ENCODE measurements at places on chromosomes 6 and 20.

DNA sequence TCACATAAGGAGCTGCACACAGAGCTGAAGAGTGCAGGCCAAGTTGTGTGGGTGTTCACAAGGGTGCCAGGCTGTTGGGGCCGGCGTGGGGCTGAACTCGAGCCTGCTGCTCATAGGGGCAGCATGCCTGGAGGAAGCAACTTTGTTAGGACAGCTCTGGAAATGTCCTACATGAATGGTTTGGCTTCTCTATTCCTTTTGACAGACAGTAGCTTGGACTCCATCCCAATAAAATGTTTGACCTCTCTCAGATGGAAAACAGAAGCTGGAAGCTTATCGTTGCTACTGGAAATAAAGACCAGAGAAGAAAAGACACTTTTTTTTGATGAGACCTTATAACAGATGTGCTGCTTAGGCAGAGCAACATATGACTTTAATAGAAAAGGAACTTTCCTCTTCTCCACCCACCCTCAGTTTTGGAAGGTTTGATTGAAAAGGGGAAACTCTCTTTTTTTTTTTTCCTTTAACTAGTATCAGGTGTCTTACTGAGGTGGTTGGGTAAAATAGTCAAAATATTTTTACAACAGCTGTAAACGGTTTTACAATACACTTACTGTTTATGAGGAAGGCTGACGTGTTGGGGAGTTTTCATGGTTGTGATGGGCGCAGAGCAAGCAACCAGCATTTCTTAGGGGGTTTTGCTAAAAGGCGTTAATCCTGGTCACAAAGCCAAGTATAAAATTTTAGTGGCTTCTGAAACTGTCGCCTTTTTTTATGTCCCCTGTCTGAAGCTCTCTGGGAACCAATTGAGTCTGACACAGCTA, 80.7 kb upstream of the EEF1E1 start:
- no peak for DNase-seq

GRCh38 chr6:119957195-119957594, 607.6 kb upstream of the MAN1A1 start:
- DNase-seq, result no peak

DNA sequence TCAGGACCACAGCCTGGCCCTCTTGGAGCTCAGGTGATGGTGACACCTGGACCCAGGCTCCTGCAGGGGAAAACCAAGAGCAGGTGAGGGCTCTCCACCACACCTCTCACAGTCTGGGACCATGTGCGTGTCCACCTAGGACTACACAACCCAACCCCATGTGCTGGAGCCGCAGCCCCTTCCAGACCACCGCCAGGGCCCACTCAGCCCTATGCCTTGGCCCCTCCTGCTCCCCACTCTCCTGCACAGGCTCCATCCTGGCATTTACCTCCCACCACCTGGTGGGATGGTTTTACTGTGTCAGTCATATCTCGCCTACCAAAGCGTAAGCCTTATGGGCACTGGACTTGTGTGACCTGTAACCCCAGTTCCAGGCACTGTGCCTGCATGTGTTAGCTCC, 13.1 kb upstream of the ADAM33 start:
- no peak for DNase-seq

- DNase-seq, result no peak
Measured at GRCh38 chr6:35475573-35475972, 7.4 kb downstream of the RPL10A start.

- no peak for DNase-seq
Measured at GRCh38 chr6:42366011-42366705, 85.6 kb downstream of the TRERF1 start.

GRCh38 chr6:170292407-170293158, 1.7 kb upstream of the DLL1 start:
- DNase-seq, result no peak

GRCh38 chr6:160069050-160069454, 52.6 kb upstream of the SLC22A1 start:
- no peak for DNase-seq

- DNase-seq, result no peak
Measured at GRCh38 chr6:169949511-169950097, 198.2 kb downstream of the ERMARD start.

DNA sequence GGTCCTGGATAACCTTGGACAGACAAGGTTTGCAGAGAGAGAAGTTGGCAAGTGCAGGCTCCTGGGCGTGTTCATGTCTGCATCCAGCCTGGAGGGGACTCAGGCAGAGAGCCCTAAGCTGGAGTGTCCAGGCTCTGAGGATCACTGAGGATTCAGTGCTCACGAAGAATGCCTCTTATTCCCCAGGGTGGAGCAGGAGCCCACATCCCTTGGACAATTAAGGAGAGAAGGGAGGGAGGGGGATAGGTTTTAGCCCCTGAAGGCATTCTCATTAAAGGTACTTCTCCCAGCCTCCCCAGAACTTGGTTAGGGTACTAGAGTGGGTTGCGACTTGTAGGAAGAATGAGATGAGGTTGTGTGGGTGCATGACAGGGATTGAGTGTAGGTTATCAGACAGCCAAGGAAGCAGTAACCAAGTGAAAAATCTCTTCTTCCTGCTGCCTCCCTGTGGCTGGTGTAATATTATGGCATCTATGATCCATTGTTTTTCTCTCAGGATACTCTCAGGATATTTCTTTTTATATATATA, 680 bp downstream of the HLA-DPB1 start:
- no peak for DNase-seq

- no peak for DNase-seq
Measured at GRCh38 chr6:108039681-108040080, 34.9 kb downstream of the OSTM1 start.

DNA sequence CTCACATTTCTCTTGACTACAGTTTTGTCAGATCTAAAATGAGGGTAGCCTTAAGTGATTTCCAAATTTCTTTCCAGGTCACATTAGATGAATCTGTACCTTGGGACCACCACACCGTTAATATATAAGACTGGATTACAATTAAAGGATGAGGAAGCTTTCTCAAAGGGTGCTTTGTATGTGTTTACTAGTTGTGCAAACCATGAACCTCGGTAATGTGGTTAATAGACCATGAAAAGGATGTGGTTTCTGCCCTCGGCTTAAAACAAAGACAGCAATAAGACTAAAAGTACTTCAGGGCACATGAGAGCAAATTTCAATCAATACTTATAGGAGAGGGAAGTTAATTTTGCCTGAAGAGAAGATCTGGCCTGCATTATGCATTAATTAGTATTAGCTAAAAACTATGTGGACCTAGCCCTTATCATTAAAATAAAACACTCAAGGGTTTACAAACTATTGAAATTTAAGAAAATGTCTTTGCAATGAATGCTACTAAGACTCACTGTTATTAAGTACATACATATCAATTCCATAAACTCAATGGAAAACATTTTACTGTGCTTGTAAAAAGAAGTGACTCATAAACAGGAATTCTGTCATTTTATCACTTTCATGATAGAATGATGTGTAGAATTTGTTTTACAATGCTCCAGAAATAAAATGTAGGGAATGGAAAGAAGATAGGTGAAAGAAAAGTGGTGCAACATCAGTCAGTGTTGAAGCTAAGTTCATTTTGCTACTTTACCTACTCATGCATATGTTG, 936 bp upstream of the TMX4 start:
- no peak for DNase-seq

DNA sequence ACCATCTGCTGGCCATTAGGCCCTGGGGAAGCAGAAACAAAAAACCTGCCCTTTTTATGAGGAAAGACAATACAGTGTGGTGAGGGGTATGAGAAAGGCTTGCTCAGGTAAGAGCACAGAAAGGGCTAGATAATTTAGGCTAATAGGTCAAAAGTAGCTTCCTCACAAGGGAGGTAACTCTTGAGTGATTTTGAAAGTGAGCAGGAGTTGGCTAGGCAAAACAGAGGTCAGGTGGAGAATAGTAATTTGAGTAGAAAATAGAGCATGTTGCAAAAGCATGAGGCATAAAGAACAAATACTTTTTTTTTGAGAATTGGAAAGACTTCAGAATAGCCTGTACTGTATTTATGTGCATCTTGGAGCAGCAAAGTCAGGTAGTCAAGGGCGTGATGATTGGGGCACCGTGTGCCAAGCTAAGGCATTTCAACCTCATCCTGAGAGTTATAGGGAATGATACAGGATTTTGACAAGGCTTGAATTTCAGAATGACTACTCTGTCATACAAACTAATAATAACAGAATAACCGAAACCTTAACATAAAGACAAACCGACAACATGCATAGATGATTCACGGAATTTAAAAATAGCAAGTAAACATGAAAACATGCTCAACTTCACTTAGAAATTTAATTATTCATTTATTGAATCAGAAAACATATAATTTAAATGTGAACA, 123.0 kb upstream of the ENPP5 start:
- DNase-seq, result no peak

- DNase-seq, result no peak
Measured at GRCh38 chr20:22909436-22909835, 125.7 kb upstream of the SSTR4 start.

DNA sequence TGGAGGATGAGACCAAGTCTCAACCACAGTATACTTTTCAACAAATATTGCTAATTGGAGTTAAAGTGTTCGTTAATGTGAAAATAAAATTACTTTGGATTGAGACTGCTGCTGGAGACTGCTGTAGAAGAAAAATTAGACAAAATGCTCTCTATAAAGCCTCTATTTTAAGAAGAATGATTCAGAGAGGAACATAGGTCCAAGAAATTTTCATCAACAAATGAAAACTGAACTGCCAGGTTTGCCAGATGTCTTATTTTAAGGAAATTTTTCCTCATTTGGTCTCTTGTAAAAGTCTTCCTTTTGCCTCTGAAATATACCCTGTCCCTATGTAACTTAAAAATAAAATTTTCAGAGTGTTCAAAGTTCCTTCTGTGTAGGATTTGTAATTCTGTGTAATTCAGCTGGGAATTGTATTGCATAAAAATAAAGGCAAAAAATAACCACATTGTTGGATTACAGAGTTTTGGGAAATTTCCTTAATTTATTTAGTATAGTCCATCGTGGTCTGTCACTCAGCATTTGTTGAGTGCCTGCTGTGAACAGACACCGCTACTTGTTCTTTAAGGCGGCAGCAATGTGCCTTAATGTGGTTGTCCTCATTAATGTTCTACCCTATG, 27.4 kb downstream of the ANKS1A start:
- DNase-seq, result no peak

GRCh38 chr6:11663519-11663918, 115.1 kb downstream of the ADTRP start:
- no peak for DNase-seq

DNA sequence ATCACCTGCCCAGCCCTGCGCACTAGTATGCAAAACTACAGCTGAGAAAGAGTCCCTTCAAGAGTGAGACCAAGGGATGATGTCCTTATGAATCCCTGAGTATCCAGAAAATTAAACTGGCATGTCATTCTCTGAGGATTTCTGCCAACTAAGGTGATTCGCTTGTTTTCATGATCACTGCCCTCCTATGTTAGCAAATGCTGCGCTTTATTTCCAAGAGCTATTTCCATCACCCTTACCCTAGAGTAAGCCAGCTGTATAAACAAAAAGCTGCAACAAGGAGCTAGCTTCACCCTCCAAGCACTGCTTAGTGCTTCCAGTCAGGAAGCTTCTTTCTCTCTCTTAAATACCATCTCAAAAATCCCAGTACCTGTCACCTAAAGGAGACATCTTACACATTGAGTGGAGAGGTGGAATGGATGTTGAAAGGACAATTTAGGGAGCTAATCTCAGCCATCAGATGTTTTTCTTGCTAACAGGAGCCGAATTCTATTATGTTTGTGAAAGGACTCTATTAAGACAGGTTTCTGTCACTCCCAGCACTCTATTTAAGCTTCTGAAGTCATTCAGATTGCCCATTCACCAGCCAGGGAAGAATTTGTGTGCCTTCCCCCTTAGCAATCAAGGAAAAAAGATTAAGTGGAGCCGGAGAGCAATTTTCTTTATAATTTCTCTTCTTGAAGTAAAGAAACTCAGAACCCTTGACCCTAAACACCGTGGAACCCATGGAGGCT, 322.2 kb downstream of the NRN1 start:
- no peak for DNase-seq

DNA sequence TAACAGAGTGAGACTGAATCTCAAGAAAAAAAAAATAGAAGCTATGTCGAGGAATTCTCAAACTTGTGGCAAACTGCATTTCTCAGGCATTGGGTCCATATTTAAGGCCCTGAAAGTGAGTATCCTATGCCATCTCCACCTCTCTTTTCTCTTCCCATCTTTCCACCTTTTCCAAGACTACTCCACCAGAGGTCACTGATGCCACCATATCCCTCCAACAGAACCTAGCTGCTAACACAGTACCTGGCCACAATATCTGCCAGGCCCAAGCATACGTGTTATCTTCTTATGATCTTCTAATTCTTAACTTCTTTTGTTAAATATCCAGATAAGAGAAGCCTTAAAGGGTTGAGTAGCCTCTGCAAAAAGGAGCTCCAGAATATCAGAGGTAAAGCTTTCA, 8.2 kb upstream of the ADGRF4 start:
- DNase-seq, result no peak

DNA sequence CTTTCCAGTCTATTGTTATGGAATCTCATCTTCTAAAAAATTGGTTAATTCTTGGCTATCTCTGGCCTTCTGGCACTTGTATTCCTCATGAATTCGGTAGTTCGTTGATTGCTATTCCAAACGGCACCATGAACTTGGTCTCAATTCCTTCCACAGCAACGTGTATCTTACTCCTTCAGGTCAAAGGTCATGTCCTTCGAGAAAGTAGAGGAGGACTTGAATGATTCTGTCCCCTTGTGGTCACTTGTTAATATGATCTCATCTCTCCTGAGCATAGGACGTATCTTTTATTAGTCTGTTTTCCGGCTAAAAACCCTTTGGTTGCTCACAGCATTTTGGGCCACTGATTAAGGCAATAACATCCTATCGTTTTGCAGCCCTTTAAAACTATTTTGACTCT, 9.4 kb downstream of the TLDC2 start:
- no peak for DNase-seq

DNA sequence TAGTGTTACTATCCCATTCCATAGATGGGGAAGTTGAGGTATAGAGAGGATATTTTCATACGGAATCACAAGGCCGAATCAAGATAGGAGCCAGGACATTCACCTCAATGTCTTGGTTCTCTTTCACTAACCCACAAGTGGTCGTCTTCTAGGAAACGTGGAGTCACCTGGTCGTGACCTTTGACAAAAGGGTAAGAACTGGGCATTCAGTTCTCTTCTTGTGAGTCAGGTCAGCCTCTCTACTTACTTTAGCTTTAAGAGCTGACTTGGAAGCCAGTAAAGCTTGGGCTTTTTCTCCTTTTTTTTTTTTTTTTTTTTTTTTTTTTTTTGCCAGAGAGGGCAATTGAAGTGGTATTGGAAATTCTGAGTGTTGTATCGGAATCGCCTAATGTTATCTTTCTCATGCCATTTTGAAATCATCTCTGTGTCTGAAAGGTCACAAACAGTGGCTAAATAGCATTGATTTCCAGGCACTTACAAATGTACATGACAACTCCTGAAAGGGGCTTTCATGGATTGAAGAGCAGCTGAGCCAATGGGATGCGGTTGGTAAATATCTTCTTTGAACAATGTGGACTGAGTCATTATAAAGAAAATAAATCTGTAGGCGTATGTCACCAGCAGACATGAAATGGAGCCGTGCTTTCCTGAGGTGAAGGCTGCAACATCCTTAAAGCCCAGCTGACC, 356.9 kb downstream of the KIF16B start:
- DNase-seq, result no peak

DNA sequence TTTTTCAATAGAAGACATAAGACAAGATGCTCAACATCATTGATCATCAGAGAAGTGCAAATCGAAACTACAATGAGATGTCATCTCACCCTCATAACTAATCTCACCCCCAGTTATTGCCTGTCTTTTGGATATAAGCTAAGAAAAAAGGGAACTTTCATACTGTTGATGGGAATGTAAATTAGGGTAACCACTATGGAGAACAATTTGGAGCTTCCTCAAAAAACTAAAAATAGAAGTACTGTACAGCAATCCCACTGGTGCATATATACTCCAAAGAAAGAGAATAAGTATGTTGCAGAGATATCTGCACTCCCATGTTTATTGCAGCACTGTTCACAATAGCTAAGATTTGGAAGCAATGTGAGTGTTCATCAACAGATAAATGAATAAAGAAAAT, 26.4 kb upstream of the PHF3 start:
- DNase-seq, result no peak
